ENCODE measurements at places on chromosomes 13 and 19. TPM values are rescaled to one million over a fixed set of nuclear protein-coding genes. Genes with fewer than 3 reads are reported as not detected.

The SLC15A1 gene
- not detected for total RNA-seq

The RAB20 gene
- 5.6 TPM for total RNA-seq

GRCh38 chr13:106008540-106008939 lies 526.9 kb downstream of the EFNB2 start:
- no peaks in the 10 kb centered on the region for H3K36me3 ChIP-seq
- no peaks in the 10 kb centered on the region for H3K27me3 ChIP-seq
- no peak overlapping the region for H3K27ac ChIP-seq
- no peaks in the 10 kb centered on the region for H3K4me1 ChIP-seq
- DNase-seq = no peak

DNA sequence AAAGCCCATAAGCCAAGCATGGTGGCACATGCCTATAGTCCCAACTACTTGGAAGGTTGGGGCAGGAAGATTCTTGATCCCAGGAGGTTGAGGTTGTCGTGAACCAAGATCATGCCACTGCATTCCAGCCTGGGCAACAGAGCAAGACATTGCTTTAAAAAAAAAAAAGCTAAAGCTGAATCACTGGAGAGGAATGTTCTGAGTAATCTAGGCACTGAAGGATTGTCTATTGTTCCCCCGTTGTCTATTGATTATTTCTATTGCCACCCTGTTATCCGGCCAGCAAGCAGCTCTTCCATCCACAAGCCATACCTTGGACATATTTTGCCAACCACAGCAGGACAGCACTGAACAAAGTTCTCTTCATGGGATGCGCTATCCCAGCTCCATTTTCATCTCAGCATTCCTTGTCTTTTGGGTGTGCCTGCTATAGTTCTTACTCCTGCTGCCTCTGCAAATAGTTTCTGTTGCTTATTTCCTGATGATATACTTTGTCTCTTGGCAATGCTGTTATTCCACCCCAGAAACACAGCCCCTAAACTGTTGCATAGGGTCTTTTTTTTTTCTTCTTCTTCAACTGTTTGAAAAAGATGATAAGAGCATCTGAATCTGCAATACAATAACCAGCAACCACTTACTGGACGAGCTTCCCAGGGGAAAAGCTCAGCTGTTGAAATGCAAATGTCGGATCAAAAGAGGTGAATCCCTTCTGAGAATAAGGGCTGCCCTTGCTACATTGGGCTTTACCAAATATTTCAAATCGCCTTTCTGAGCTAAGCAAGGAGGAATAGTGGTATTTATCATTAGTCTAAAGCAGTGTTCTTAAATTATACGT lies 22.2 kb upstream of the SIAH3 start:
- H3K27me3 ChIP-seq = no peaks in the 10 kb centered on the region
- no peak for DNase-seq
- no peak overlapping the region for H3K27ac ChIP-seq
- H3K4me3 ChIP-seq = no peak overlapping the region

DNA sequence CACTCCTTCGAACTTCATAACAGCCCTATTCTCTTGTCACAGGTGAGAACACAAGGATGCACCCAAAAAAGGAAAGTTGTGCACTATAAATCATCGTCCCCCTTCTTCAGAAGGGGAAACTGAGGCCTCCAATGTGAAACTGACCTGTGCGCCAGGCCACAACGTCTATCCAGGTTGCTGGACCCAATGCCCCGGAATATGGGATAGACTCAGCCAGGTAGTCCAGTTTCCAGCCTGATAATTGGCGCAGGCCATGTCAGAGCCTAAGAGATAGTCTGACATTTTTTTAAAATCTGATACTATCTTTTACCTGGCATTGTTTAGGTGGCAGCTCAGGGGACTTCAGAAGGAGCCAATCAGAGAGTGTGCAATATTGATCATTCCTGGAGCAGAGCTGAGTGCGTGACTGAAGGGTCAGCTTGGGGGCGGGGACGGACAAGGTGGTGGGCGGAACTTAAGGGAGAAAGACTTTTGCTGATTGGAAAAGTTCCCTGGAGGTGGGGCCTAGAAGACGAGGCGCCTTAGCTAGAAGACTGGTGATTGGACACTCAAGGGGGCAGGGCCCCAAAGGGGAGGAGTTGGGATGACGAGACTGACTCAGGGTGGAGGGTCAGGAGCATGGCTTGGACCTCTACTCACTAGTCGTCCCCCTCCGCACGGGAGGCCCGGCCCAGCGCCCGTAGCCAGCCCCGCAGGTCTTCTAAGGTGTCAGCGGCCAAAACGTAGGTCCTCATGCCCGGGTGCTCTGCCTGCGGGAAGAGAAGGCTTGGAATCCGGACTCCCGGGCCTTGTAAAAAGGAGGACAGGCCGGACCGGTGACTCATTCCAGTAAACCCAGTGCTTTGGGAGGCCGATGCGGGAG lies 8.5 kb downstream of the PLEKHA4 start:
- H3K27ac ChIP-seq = no peak overlapping the region
- peaks cover 20% of the 10 kb centered on the region for H3K36me3 ChIP-seq
- no peak for DNase-seq
- no peaks in the 10 kb centered on the region for H3K4me1 ChIP-seq

The ZNF560 gene
- total RNA-seq = 3.3 TPM

DNA sequence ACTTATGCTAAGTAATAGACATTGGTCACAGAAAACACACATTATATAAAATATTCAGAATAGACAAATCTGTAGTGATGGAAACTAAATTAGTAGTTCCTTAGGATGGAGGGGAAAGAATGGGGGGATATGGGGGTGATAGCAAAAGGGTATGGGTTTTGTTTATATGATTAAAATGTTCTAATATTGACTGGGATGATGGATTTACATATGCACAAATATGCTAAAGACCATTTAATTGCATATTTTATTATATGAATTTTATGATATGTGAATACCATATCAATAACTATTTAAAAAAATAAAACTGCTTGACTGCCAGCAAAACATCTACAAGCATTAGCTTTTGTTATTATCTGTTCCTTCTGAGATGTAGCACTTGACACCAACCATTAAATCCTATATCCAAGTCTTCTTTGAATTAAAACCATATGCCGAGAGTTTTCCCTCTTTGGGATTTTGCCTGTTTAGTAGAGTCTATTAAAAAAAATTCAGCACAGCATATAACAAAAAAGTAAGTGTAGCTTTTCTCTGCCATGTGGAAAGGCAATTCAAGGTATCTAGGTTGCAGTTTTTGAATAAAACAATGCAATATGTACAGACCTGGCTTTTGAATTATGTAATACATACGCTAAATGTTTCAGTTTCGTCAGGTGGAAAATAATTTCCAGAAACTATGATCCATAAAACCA lies 2584.1 kb upstream of the PCDH20 start:
- H3K27ac ChIP-seq = no peak overlapping the region
- DNase-seq = no peak
- H3K4me3 ChIP-seq = no peak overlapping the region

DNA sequence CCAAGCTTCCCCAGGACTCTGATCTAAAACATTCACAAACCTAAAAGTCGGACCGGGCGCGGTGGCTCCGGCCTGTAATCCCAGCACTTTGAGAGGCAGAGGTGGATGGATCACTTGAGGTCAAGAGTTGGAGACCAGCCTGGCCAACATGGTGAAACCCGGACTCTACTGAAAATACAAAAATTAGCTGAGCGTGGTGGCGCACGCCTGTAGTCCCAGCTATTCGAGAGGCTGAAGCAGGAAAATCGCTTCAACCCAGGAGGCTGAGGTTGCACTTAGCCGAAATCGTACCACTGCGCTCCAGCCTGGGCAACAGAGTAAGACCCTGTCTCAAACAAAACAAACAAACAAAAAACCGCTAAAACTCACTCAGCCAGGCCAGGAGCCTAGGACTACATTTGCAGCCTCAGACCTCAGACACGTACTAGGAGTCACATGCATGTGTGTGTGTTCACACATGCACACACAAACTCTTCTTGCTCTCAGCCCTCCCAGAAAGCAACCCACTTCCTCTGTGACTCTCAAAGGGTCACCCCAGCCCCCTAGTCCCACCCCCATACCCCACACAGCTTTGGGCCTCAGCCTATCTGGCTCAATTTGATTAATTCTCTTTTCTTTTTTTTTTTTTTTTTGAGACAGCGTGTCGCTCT lies 704 bp upstream of the NOTCH3 start:
- H3K36me3 ChIP-seq = no peaks in the 10 kb centered on the region
- H3K4me3 ChIP-seq = no peak overlapping the region
- peaks cover 6% of the 10 kb centered on the region for H3K4me1 ChIP-seq
